Hippocampal formation (tissue), 2 donors: ENCODE measurements at places on chromosomes 2 and 18.
A peak's percentile ranks its signal among the peaks of the same experiment; 100 is the strongest.

- DNase-seq, result no peak
Observed at GRCh38 chr18:4544142-4544541, 89.0 kb upstream of the DLGAP1 start.

- no peak for DNase-seq
Observed at GRCh38 chr2:66686755-66687154, 251.8 kb downstream of the MEIS1 start.

- DNase-seq, result no peak
Observed at GRCh38 chr2:219405958-219406860, 12.0 kb upstream of the DES start.

DNA sequence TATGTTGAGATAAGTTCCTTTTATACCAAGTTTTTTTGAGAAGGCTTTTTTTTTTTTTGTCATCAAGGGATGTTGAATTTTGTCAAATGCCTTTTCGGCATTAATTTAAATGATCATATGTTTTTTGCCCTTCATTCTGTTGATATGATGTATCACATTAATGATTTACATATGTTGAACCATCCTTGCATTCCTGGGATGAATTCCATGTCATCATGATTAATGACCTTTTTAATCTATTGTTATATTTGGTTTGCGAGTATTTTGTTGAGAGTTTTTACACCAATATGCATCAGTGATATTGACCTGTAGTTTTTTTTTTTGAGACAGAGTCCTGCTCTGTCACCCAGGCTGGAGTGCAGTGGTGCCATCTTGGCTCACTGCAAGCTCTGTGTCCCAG is 585.7 kb upstream of the FANCL start:
- no peak for DNase-seq

- DNase-seq, result no peak
Observed at GRCh38 chr18:49399003-49399402, 61.4 kb downstream of the DYM start.

DNA sequence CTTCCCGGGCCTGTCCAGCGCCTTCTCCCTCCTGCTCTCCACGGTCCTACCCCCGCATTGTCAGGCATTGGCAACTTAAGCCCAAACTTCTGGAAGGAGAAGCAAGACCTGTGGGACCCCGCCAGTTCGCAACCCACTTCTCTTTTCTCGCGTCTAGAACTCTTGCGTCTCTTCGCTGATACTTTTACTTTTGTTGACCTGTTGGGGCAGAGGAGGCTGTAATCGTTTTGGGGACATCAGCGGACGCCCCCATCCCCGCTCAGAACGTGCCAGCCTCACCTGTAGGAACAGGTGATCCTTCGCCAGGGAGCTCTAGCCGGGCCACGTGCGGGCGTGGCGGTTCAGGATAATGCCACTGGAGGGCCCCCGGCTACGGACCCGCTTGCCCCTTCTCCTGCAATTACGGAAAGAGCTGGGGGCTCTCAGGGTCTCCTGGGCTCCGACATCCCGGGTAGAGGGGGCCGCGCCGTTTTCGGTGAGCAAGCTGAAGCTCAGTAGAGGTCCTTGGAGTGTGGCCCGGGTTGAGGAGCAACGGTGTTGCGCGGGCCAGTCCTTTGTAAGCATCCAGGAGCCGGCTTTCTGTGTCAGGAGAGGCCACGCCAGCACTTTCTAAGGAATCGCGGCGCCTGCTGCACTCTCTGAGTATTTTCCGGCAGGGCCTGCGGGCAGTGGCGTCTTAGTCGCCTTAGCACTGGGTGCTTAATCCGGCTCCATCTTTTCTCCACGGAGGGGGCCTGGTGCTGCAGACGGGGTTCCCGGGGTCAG is 1.6 kb downstream of the MTCL1 start:
- no peak for DNase-seq

- no peak for DNase-seq
Observed at GRCh38 chr2:182281276-182281675, 145.6 kb downstream of the PDE1A start.

DNA sequence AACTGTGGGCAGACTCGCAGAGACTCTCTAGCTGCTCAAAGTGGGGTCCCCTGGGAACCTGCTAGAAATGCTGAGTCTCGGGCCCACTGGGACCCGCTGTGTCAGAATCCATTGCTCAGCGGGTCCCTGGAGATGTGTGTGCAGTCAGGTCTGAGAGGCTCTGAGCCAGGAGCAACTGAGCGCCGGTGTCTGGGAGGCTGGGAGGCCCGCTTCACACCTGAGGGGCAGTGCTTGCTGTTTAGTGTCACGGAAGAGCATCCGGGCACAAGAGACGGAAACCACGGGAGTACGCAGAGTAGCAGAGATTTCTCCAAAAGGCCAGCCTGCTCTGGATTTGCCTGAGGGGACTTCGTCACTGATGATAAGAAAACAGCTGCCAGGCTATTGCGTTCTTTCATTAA is 70.1 kb downstream of the EDAR start:
- DNase-seq, result no peak

GRCh38 chr2:6723865-6724604 is 141.7 kb downstream of the CMPK2 start:
- DNase-seq, result no peak

DNA sequence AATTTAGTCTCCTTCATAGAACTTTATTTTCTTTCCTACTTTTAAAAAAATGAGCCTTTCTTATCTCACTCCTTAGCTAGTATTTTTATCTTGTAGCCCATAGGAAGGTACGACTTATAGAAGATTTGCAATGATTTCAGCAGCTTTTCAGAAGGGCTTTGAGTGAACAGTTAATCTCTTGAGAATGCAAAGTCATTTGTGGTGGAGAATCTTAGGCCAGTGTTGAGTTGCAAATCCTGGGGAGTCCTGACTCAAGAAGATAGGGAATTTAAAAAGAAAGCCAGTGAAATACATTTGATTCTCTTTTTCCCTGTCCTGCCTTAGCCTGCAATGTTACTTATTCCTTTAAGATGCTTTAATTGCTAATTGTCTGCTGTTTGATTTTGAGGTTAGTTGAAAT is 33.6 kb downstream of the LYPD6 start:
- no peak for DNase-seq

DNA sequence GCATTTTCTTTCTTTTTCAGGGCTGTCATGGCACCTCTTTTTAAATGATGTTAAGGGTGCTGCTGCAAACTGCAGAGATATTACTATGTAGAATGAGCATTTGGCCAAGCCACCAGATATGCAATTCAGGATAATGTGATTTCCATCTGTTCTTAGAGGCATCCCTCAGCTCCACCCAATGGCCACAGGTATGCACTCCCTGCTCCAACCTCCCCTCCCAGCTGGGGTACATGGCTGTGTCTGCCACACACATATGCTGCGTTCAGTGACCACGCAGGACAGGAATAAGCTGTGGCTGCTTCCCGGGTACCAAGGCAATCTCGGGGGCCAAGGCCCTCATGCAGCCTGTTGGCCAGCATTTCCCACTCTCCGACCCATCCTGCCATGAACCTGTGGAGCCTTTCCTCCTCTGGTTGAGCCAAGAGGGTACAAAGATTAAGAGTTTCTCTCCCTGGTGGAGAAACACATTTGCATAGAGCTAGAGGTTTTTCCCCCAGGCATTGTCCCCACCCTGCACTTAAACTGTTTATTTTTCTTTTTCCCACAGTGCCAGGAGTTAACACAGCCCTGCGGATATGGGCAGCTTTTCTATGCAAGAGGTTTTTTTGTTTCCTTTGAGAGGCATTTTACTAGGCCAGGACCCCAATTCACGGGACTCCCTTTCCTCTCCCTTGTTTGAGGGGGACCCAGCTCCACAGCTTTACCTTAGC is 147.0 kb downstream of the GCA start:
- no peak for DNase-seq

DNA sequence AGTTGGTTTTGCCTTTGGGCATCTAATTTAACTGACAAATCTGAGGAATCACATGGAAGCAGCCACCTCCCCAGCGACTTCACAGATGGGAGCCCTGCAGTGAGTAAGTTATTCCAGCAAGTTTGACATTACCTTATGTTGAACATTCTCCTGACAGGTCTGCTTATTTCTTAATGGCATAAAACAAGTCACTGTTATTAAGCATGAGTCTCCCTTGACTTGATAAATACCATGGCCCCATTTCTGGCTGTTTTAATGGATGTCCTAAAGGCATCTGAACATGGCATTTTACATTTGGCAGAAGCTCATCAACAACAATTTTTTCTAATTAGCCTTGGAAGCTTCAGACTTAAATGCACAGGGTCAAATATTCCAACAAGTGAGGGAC is 92.6 kb upstream of the CREB1 start:
- DNase-seq, result no peak

- no peak for DNase-seq
Observed at GRCh38 chr2:6310256-6311215, 555.2 kb downstream of the CMPK2 start.

DNA sequence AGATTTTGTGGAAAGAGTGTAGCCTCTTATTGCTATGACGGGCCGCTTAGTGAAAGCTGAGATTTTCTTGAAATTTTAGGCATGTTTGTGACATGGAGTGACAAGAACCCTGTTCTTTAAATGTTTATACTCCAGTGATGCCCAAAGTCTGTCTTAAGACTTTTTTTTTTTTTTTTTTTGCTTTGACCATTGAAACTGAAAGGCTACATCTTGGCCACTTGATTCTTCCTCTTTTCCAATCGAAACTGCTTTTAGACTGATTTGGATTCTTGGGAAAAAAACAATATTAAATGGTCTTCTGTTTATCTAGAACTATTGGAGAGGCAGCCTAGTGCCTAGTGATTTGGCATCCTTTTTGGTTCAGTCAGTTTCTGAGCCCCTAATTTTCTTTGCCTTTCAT is 2.4 kb upstream of the SLC8A1 start:
- DNase-seq, result no peak

DNA sequence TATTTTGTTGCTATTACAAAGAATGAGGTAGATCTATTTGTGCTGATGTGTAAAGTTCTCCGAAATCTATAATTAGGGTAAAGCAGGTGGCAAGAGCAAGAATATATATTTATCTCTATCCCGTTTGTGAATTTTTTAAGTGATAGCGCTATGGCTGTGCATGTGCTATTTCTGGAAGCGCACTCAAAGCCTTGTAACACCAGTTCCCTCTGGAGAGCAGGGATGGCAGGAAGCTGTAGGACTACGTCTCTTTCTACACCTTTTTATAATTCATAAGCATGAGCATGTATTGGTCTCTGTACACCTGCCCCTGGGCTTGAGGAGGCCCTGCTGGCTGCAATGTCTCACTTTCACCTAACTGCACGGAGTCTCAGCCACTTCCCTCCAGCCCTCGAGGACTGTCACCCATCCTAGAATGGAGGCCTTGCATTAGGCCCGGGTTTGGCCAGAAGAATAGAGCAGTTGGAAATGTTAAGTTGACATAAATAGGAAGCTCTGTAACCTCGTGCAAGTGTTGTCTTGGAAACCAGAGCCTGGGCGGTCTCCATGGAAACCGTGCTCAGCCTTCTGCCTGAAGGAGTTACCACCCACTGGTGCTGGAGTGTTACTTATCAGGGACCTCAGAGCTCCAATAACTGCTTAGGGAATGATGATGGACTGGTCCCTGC is 20.9 kb downstream of the ITM2C start:
- DNase-seq, result peak; percentile 62

DNA sequence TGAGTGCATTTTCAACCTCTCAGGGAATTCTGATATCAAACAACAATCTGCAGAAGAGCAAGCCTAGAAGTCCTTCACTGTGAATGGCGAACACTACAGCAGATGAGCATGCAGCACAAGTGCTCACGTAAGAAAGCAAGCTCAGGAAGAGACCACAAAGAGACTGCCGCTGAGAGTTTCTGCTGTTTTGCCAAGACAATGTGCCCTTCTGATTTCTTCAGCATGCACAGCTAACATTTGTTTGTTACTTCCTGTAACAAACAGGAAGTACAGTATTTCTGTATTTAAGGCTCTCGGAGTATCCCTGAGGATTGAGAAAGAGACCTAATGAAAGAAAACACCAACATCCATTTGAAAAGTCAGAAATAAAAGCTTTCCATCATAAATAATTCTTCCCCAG is 45.9 kb downstream of the MBOAT2 start:
- DNase-seq, result no peak

DNA sequence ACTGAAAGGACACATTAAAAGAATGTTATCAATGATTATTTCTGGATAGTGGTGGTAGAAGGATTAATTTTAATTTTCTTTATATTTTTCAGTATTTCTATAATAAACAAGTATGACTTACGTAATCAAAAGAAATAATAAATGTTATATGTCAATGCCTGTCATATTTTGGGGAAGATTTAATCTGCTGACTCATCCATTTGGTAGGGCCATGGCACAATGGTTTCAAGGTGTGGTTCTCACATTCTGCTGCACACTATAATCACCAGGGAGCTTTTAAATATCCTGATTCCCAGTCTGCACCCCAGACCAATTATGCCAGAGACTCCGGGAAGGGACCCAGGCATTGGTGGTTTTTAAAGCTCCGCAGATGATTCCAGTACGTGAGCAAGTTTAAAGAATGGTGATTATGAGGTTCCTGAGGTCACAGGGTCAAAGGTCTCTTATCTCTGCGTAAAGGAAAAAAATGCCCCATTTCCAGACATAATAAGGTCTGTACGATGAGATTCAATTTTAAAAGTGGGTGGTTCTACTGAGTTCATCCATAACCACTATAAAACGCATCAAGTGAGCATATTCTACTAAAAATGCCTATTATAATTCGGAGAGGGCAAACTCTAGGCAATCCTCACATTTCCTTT is 27.2 kb downstream of the WIPF1 start:
- DNase-seq, result no peak

DNA sequence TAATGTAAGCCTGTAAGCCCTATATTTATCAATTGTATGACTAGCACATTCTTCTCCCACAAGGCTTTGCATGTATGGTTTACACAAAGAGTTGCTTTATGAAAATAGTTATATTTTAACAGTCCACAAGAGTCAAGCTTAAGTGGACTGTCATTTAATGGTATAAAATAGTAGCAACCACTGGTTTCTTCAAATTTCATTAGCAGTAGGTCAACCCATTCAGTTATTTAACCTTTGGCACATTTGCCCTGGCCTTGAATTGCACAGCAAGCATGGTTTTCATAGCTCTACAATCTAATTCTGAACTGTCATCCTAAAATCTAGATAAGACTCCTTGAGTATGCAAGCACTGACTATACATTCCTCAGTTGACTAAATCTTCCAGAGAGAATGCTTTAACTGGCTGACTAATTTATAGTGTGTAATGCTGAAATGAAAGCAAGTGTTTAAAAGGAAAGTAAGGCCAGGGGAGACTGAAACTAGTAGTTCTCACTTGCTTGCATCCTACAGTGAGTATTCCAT is 1.8 kb downstream of the DPP4 start:
- DNase-seq, result no peak

DNA sequence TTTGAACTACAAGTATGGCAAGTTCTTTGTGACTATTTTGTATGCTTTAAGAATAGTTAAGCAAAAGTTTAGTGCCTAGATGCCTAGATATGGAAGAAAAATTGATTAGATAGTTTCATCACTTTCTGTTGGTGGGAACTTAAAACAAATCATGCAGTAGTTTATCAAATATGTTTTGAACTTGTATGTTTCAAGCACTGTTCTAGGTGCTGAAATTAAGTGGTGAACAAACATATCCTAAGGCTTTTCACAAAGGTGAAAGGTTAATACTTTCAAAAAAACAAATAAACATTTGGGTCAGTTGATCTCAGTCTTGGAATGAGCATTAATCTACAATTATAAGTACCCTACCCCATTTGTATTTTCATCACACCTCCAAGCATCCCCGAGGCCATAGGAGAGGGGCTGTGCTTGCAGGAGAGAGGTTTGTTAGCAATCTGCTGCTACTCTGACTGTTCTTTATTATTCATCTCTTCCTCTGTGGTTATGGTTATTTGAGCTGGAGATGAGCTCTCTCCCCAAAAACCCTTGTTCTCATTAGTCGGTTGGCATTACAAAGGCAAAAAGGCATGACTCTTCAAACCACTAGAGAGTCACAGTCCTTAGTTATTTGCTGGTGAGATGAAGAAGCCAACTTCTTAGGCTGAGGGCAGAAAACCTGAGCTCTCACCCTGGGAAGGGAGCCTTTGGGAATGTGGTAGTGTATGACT is 103.9 kb upstream of the FHL2 start:
- no peak for DNase-seq
